ENCODE measurements at places on chromosomes 11 and 22.
A peak's percentile ranks its signal among the peaks of the same experiment; 100 is the strongest.

DNA sequence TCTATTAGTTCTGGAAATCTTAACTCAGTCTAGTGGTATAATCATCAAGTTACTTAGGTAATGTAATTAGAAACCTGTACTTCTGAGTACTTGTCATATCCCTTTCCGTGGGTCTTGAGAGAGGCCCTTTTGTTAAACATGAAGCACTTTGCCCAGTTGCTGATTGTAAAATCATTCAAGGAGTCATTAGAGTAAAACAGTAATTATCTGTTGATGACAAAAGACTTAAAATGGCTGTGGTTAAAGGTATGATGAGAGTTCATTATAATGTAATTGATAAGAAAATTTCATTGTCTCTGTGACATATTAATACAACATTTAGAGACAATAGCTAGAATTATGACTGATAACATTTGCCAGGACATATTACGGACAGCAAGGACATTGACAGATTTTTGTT, 34.3 kb downstream of the PRR5L start:
- no peak for DNase-seq

DNA sequence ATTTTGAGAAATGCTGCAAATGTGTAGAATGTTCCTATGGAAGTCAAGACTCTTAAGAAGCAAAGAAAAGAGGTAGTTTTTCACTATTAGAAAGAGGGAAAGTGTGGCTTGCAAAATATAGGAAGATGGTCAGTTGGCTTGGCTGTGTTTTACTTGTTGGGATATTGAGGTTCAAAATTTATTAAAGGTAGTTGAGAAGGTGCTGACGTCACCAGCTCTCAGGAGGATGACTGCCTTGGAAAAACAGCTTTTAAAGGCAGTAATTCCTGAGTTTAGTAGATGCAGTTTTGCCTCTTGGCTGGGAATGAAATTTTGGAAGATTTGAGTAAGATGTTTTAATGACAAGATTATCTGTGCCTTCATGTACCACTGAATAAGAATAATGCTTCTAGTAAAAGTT, 336 bp downstream of the OR4D9 start:
- DNase-seq: no peak

- DNase-seq: no peak
Observed at GRCh38 chr11:123479048-123479837, 49.2 kb downstream of the GRAMD1B start.

GRCh38 chr11:73233211-73233610, 15.1 kb downstream of the P2RY2 start:
- DNase-seq: no peak

DNA sequence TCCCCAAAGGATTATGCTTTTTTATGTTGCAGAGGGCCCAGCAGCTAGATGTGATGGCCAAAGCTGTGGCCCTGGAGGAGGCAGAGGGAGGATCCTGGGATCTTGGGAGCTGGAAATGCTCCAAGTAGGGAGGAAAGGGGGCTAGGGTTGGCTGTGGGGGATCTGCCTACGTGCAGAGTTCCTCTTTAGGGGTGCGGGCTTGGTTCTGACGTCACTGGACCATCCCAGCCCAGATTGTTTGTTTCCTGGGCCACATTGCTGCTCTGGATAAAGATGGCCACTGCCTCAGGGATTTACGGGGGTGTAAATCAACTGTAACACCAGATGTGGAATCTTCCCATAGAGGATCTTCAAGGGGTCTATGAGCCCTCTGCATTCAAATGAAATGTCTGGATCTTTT, 110.3 kb upstream of the SYT13 start:
- DNase-seq: no peak

DNA sequence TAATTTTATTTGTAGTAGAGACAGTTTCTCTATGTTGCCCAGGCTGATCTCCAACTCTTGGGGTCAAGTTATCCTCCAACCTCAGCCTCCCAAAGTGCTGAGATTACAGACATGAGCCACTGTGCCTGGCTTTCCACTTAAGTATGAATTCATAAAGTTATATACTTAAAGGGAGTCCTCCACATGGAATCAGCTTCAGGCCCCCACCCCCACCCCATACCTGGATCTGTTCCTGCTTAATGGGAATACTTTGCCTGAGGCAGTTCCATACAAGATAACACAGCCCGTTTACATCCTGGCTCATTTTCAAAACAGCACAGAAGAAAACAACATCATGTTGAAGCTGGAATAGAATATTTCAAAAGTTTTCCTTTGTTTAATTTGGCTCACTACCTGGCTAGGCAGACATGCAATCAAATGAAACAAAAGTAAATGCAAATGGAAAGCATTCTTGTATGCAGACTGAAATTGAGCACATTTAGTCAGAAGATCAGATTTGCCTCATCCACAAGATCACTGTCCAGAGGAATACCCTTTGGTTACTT, 82.4 kb downstream of the FAT3 start:
- DNase-seq: no peak

DNA sequence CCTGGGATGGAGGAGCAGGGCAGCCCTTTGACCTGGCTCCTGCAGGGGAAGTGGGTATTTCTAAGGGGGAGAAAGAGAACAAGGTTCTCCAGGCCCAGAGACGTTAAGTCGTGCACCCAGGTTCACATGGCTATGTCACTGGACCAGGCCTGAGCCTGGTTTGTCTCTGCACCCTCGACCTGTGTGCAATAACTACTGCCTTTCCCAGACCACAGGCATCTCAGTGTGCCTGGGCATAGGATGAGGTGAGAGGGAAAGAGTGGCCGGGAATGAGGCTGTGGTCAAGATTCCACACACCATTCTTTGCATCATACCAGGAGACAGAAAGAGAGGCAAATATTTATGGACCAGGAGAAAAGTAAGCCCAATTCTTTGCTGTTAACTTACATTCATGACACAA, 66.8 kb downstream of the PRR5L start:
- DNase-seq: no peak

DNA sequence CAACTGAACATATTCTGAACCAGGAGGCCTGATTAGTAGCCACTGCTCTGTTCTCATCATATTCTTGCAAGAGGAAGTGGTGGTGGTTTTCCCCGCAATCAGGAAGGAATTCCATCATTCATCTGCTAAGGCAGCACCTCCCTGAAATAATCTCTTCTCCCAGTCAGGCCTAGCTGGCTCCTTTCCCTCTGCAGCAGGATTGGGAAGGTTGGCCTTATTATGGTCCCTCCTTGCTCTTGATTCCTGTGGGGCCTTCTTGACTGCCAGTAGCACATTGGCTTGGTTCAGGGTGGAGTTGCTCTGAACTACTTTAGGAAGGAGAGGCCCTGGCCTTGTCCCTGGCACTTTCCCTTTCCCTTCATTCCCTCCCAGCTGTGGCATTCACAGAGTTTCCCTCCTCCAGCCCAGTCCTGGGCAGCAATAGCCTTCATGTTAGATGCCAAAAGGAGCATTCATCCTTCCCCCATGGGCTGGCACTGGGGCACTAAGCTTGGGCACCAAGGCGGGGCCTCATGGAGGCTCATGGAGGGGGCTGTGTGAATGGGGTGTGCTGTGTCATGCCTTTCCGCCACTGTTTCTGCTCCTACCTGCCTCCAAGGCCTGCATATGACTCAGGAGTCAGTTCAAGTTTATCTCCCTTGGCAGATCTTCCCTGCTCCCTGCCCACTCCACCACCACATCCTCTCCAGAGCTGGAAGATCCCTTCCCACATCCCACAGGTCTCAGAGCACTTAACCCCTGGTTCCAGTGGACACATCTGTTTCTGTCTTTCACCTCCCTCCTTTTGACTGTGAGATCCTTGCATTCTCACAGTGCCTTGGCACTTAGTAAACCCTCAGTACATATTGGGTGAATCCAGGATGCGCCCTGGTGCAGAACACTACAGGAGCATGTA, 27.6 kb upstream of the CD44 start:
- no peak for DNase-seq

- DNase-seq: peak; percentile 41
Observed at GRCh38 chr11:118791961-118792569, 1.1 kb upstream of the DDX6 start.

GRCh38 chr11:81444297-81444696, 1289.4 kb downstream of the FAM181B start:
- DNase-seq: no peak

DNA sequence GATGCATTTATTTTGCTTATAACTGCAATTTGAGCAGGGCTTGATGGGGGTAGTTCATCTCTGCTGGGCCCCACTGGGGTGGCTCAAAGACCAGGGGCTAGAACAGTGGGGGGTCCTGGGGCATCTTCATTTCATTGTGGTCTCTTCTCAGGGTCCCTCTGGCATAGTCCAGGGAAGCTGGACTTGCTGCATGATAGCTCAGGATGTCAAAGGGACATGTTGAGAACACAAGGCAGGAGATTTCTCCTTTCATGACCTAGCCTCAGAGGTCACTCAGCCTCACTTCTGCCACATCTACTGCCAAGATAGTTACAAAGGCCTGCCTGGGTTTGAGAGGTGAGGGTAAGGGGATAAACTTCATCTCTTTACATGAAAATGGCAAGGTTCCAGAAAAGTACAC, 89.5 kb downstream of the CWC15 start:
- DNase-seq: no peak

DNA sequence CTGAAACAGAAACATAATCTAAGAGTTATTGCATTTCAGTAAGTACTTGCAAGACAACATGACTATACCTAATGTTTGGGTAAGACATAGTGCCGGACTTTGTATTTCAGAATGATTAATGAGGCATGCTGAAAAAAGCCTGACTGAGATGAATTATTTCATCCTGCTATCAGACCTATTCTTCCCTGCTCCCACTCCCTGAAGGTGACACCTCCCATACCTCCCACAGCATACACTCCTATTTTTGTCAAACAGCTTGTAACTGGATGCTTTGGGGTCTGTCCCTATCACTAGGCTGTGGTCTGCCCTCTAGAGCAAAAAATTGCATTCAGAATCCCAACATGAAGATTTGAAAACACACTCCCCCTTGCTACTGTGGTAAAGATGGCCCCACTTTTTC, 10.9 kb upstream of the SCN3B start:
- DNase-seq: no peak

- DNase-seq: peak; percentile 67
Observed at GRCh38 chr11:68002938-68003845, 705 bp downstream of the UNC93B1 start.

GRCh38 chr11:7204778-7205177, 46.9 kb upstream of the SYT9 start:
- no peak for DNase-seq

GRCh38 chr11:3879967-3880542, 24.6 kb downstream of the STIM1 start:
- DNase-seq: no peak

DNA sequence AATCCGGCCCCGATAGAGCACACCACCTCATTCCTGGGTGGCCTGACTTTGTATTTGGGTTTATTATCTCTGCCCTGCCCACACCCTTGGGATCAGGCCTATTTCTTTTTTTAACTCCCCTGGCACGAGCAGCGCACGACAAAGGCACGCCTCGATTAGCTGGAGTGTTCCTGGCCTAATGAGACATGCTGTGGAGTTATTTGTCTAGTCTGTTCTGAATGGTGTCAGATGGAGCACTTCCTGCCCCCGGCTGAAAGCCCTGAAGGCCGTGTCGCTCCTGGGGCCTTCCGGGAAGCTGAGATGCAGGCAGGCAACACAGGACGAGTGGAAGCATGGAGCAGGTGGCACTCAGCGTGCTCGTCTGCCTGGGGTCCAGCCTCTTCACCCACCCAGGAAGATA, 47.1 kb downstream of the LARGE1 start:
- DNase-seq: no peak

DNA sequence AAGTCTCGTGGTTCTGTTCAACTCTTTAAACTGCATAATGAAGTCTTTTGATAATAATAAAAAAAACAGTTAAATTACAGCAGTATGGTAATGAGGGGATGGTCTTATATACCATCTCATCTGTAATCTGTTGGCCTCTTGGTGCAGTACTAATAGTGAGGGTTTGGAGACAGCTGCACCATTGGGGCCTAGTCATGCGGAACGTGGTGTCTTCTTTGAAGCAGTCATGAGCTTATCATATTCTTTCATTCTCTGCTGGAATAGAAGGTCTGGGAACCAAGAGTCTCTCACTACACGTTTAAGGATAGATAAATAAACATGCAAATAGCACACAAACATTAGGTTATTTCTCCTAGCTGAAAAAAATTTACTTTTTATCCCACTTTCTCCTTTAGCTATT, 40.9 kb upstream of the OR9Q1 start:
- no peak for DNase-seq

DNA sequence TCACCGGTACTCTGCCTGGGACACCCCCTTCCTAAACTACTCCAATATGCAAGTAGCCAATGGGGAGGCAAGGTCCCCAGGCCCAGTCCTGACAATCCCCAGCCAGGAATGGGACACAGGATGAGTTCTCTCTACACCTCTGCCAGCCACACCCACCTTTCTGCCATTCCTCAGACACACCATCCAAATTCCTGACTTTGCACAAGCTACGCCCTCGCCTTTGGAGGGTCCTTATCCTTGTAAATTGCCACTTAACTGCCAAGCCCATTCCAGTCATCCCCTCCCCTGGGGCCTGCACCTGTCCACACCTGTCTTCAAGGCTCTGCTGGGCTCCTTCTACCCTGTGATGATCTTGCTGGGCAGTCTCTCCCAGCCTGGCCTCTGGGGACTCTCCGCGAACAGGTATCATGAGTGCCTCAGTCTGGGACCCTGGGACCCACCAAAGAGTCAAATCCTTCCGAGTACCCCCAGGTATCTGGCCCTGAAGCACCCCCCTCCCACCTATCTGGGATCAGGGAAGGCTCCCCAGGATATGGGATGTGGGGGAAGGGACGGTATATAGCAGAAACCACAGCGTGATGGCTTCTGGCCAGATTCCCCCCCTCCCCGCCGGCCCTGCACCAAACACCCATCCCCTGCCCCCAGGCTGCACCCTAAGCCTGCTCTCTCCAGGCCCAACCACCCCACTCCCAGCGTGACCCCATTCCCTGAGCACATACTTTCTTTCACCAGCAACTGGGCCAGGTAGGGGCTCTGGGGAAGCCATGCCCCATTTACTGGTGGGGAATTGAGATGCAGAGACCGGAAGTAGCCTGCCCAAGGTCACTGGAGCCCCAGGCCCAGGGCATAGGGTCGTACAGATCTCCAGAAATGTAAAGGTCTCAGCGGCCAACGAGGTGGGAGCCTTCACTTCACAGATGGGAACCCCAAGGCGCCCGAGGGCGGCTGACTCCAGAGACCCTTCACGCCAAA, 806 bp downstream of the ARAP1 start:
- DNase-seq: no peak

DNA sequence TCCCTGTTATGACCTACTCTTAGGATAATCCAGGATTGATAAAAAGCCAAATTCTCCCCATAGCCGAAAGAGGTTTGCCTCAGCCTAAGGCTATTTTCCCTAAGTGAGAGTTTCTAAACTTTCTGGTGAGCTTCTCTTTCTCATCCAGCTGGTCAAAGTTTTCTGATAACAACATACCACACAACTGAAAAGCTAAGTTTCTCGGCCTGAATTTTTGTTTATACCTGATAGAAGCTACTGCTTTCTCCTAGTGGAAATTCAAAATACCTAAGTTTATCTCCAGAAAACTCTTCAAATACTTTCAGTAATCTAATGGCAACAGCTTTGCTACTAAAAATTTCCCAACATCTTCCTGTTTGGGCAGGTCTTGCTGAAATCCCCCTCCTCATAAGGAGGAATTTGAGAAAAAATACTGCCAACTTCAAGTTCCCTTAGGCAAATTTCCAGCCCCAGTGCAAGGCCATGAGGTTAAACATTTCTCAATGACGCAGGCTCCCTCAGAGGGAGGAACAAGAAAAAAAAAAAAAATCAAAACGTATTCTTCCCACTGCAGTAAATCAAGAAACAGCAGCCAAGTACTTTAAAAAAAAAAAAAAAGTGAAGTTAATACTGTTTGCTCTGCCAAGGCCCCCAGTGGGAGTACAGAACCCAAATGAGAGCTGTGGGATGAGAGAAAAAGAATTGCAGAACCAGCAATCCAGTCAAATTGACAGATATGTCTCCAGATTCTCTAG, 127.0 kb downstream of the MRTFA start:
- no peak for DNase-seq

- DNase-seq: no peak
Observed at GRCh38 chr22:45497351-45498145, 5.1 kb upstream of the FBLN1 start.
